Spinal cord (tissue), 10 donors: ENCODE measurements at places on chromosomes 11 and 22. TPM values are rescaled to one million over a fixed set of nuclear protein-coding genes. Genes with fewer than 3 reads are reported as not detected.

The CCDC87 gene
- 0.21 TPM for polyA plus RNA-seq

The OR52H1 gene
- not detected for polyA plus RNA-seq

The LARGE1 gene
- polyA plus RNA-seq: 45.6 TPM

The KDELR3 gene
- 3.8 TPM for polyA plus RNA-seq

The SIRT3 gene
- 58.0 TPM for polyA plus RNA-seq

The NAALAD2 gene
- polyA plus RNA-seq: 23.7 TPM

The B3GAT1 gene
- 186 TPM for polyA plus RNA-seq

The CARNS1 gene
- 38.6 TPM for polyA plus RNA-seq

The NCAM1 gene
- polyA plus RNA-seq: 462 TPM

The GAS2 gene
- 3.3 TPM for polyA plus RNA-seq

The UEVLD gene
- 16.9 TPM for polyA plus RNA-seq

The TRAF6 gene
- polyA plus RNA-seq: 9.4 TPM

The CHADL gene
- polyA plus RNA-seq: 36.7 TPM

The VPREB1 gene
- polyA plus RNA-seq: not detected

The ELFN2 gene
- 60.2 TPM for polyA plus RNA-seq

The APOL4 gene
- 9.2 TPM for polyA plus RNA-seq

The OR8K5 gene
- not detected for polyA plus RNA-seq

The VWCE gene
- polyA plus RNA-seq: 5.3 TPM

The DNAJB7 gene
- polyA plus RNA-seq: 0.97 TPM

The MS4A6A gene
- 7.1 TPM for polyA plus RNA-seq
